C1 segment of cervical spinal cord (tissue), 14 donors: ENCODE measurements at places on chromosomes 3 and 15.

- no peak for DNase-seq
These were observed 16.0 kb downstream of the H1-8 start for GRCh38 chr3:129558772-129559564.

DNA sequence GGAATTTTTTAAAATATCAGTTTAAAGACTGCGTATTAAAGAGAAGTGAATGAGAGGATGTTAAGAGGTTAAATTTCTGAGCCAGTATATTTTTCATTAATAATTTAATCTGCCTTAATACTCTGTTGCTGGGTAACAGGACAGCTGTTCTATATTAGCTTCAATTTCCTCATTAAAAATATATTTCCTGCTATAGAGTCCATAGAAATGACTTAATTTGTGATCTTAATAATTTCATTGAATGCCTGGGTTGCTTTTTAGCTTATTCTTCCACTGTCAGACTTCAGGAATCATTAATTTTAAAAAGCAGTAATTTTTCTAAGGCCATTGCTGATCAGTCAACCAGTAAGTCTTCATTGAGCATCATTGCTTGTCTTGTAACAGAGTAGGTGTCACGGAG, 129.0 kb downstream of the THSD4 start:
- no peak for DNase-seq

DNA sequence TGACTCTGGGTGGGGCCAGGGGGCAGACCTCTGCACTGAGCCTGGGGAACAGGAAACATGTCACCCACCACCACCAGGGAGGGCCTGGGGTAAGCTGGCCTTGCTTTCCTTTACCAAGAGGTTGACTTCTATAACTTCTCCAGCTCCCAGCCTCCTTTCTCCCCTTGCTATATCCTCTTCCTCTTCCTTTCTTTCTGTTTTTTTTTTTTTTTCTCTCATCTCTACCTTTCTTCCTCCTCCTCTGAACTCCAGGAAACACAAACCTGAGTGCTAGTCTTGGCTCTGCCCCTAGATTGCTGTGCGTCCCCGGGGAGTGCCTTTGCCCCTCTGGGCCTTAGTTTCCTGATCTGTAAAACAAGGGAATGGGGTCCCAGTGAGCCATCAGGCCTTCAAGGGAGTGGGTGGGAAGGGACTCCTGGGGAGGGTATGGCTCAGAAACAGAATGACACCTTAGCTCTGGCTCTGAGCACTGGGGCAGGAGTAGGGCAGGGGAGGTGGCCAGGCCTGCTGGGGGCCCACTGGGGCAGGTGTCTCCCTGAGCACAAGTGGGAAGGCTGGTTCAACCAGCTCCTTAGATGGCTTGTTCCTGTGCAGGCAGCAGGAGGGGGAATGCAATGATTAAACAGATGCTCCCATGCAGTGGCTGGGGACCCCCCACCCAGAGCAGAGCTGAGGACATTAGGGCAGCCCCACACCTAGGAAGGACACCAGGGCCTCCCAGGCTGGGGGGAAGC, 4.3 kb downstream of the SNX33 start:
- no peak for DNase-seq

GRCh38 chr3:115790759-115791158, 167.4 kb downstream of the GAP43 start:
- DNase-seq: no peak

- DNase-seq: no peak
These were observed 19.7 kb downstream of the TM4SF4 start for GRCh38 chr3:149494022-149494758.

DNA sequence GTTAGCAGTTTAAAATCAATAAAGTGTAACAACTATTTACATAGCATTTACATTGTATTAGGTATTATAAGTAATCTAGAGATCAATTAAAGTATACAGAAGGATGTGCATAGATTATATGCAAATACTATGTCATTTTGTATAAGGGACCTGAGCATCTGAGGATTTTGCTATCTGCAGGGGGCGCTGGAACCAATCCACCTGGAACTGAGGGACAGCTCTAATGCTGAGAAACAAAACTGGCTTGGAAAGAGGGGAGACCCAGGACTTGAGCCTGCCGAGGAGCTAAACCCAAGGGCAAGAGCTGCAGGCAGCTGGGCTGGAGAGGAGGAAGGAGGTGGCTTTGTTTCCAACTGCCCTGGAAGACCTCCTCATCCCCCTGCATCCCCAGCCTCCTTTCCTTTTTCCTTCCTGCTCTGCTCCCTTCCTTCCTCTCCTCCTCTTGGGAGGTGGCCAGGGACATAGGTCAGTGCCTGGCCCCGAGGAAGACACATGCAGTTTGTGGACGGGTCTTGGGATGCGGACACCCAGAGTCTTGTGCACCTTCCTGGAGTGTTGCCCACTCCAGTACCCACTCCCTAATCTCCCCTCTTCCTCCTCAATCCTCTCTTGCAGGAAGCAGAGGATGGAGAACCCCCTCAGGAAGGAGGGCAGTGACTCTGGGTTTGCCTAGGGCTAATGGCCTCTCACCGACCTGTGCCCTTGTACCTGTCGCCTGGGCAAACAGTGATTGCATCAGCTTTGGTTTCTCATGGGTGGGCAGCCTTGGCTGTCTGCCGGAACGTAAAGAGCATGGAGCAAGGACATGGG, 825 bp upstream of the RTP3 start:
- DNase-seq: no peak

DNA sequence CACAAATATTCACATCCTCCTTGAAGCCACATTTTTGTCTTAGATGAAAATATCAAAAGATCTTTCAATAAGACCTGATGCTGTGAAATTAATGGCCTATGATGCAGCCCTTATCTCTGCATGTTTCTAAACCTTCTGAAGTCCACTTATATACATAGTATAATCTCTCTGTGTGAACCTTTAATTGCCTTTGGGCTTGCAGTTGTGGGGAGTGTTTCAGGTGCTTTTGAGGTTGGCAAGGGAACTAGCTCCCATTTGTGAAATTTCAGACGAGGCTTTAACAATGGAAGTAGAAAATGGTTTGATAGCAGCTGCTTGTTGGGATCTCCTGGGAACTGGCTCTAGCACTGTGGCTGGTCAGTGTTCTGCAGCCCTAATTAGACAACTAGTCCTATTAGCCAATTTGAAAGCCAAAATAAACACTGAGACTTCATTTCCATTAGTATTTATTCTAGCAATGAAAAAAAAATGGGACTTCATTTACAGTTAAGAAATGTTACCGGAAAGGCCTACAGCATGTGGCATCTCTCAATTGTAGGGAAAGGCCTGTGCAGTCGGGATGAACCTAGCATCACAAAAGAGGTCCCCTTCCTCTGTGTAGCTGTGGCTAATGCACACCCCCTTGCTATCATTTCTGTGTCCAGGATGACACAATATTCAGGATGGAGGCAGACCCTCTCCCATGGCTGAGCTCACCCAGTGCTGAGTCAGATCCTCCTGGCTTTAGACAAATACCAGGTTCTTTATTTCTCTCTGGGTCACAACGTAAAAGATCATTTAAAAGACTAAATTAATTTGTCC, 140.7 kb upstream of the TRIM42 start:
- no peak for DNase-seq

DNA sequence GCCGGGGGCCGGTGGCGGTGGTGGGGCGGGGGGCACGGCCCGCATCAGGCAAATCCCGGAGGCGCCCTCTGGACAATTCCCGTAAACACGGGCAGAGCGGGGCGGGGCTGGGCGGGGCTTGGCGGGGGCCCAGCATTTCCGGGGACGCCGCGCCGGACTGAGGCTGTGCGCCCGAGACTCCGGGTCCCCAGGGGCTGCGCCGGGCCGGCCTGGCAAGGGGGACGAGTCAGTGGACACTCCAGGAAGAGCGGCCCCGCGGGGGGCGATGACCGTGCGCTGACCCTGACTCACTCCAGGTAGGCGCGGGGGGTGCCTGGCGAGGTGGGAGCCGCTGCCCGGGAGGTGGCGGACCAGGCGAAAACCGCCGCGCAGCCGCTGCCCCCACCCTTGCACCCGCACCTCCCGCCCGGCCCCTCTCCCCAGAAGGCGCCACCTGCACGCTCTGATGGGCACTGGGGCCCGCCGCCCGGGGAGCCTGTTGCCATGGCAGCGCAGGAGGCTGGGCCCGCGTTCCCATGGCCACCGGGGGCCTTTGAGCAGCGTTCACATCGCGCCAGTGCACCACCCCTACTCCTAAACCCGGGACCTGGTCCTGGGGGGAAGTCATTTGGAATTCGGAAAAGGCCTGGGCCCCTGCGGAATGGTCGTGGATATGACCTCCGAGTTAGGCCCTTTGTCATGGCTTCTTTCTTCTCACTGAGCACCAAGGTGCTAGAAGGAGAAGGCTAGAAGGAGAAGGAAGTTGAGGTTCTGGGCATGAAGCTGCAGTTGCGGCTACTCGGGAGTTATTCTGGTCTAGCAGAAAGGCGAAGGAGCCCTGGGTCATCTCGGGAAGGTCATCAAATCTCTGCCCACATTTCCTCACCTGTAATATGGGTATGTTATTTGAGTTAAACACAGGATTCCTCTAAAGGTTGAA, 16.1 kb upstream of the SEMA4B start:
- DNase-seq: peak; percentile 79

DNA sequence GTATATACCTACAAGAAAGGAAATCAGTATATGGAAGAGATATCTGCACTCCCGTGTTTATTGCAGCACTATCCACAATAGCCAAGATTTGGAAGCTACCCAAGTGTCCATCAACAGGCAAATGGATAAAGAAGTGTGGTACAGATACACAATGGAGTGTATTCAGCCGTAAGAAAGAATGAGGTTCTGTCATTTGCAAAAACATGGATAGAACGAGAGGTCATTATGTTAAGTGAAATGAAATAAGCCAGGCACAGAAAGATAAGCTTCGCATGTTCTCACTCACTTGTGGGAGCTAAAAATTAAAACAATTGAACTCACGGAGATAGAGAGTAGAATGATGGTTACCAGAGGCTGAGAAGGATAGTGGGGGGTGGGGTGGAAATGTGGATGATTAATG, 53.1 kb downstream of the FAM81A start:
- DNase-seq: no peak

GRCh38 chr3:77967621-77968020, 927.7 kb downstream of the ROBO2 start:
- DNase-seq: no peak

DNA sequence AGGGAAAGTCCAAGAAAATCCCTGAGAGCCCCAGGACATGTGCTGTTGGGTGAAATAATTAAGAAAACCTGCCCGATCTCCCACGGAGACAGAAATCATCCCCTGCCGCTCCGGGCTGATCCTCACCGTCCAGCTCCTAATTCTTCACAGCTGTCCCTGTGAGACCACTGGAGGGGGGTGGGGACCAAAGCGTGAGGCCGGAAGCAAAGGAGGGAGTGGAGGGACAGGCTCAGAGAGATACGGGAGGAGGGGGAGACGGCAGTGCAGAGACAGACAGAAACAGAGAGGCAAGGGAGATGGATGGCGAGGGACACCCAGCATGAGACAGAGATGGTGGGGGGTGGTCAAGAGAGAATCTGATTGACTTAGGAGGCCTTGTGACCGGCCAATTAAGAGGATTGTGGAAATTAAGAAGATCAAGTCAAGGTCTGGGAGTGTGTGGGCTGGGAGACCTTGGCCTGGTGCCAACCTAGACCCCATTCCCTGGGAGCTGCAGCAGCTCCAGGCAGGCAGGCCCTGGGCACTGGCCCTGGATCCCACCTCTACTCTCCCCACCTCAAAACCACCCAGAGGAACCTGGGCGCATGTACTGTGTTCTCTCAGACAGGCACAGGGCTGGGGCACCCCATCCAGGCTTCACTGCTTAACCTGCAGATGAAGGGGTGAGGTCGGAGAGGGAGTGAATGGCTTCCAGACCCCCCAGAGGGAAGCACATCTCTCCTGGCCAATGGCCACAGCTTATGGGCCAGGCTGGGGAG, 113.2 kb upstream of the ALDH1A3 start:
- no peak for DNase-seq

- DNase-seq: no peak
These were observed 768 bp upstream of the SEMA5B start for GRCh38 chr3:123028233-123028828.

DNA sequence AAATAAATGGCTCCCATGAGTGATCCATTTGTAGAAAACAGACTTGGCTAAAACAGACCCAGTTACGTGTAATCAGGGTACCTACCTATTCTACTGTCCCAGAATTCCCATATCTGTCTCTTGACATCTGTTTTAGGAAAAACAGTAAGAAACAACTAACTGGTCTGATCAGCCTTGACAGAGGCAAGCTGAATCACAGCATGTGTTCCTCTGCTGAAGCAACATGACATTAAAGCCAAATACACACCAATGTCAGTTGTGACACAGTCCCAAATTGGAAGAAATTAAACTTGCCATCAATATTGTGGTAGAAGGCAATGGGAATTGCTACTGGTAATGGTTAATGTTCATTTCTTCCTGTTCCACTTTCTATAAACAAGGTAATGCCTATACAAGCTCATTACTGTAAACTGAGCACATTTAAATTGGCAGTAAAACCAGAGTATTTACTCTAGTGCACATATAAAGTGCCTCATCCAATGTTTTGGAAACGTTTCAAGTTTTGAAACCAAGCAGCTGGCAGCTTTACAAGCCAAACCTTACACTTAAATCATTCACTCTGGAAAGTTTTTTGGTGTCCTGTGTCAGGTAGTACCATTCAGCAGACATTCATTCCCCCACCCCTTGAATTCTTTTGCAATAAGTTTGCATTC, 27.0 kb downstream of the ALDH1A2 start:
- no peak for DNase-seq

DNA sequence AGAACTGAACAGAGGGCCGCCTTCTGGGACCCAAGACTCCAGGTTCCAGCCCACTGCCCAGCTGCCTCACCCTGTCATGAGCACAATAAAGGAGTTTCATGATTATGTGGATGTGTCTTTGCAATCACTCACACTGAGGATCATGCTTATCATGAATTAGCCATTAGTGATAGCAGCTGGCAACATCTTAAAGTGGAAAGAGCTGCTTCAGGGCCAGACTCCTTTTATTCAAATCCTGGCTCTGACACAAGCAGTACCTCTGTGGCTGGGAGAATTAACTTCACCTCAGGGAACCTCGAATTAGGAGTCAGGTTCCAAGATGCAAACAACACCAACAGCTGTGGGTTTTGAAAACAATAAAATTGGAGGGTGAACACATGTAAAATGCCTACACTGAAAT, 6.6 kb upstream of the SCAP start:
- DNase-seq: no peak

DNA sequence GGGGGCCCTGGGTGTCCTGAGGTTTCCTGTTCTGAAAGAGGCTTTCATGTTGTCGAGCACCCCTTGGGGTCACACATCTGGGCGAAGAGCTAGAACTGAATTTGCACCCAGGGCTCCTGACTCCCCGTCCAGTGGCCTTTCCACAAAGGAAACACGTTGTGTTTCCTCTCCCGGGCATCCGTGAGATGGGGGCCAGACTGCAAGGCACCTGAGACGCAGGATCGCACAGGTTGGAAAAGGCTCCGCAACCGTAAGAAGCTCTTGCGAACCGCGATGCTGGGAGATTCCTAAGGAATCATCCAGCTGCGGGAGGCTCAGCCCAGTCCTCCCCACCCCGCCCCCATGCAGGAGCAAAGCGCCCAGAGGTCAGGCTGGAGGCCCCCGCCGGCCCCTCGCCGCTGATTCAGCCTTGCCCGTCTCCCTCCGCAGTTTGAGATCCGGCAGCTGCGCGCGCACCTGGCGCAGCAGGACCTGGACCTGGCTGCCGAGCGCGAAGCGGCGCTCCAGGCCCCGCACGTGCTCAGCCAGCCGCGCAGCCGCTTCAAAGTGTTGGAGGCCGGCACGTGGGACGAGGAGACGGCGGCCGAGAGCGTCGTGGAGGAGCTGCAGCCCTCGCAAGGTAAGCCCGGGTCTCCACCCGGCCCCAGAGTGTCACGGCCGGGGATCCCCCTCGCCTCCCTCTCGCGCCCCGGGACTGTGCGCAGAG, 119.6 kb downstream of the ETFA start:
- no peak for DNase-seq

- no peak for DNase-seq
These were observed 184.5 kb upstream of the TSC22D2 start for GRCh38 chr3:150223558-150223957.

- no peak for DNase-seq
These were observed 18.4 kb downstream of the MEF2A start for GRCh38 chr15:99584081-99584600.
